ENCODE measurements at places on chromosomes 6 and 20. TPM values are rescaled to one million over a fixed set of nuclear protein-coding genes. Genes with fewer than 3 reads are reported as not detected.

Gene SLC22A2
- total RNA-seq, result not detected

Gene SPATA25
- 1.0 TPM for total RNA-seq

DNA sequence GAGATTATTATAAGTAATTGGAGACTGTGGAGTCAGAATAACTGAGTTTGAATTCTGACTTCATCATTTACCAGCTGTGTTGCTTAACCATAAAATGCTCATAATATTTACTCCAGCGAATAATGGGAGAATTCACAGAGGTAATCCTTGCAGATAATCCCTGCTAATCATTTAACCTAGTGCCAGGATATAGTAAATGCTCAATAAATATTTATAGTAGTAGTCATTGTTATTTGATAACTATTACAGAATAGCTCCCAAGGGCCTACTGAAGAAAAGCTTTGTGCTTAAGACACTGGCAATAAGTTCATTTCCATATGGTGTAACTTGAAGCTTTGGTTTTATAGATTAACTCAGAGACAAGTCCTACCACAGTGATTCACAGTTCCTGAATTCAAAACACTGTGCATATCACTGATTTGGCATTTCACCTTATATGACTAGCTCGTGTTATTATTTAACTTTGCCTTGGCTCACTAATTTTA is 208.8 kb upstream of the PLCB4 start:
- no peak for DNase-seq

DNA sequence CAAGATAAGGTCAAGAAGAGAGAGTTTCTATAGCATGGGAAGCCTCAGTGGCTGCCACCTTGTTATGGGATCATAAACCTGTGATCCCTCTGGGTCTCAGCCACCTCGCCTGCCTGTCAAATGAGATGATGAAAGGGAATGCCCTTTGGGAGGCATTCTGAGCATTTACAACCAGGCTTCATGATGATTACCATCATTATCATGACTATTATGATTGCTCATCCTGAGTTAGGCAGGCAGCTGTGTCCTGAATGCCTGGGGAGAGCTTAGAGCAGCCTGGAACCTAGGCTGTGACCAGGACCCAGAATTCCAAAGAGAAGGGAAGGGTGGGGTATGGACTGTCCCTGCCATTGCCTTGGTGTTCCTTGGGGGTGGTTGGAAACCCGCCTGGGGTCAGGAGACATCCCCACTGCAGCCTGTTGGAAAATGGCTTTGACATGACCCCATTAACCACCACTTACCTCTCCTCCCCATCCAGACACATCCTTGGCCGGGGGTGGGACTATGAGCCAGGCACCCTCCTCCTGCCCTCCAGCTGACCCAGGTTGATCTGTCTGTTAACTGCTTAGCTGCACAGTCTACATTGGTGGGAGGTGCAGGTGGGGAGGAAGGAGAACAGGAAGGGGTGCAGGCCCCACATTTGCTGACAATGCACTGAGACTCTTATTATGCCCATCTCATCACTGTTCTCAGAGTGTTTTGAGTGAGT is 51.9 kb downstream of the LRFN2 start:
- DNase-seq, result no peak

DNA sequence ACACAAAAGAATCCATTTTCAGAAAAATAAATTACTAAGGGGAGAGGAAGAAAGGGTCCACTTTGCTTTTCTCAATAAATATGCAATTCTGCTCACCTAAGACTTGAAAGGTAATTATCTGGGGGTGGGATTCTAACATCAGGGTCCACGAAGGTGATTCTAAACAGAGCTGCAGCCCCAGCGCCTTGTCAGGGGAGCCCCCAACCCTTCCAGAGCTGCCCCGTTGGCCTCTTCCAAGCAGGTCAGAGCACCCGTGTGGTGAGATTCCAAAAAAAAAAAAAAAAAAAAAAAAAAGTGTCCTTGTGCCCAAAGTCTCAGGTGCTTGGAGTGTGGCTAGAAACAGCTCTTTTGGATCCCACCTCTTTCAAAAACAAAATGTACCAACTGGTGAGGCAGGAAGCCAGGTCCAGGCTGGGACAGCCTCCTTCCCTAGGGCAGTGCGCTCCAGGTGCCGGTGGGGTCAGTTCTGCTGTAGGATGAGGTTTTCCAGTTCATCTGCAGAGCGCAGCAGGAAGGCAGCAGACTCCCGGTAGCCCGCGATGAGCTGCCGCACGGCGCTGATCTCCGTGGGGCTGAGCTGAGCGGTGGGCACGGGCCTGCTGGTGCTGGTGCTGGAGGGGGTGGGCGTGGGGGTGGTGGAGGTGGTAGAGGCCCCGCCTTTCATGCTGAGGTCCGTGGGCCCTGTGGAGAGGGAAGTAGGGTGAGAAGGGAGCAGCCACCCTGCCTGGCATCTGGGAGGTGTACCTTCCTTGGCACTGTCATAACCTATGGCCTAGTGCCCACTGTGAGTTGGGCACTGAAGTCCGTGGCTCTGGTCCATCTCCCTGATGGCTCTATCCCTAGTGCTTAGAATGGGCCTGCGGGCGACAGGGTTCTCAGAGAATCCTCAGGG is 89.3 kb downstream of the ASXL1 start:
- no peak for DNase-seq

All from activated CD4-positive, alpha-beta T cell treated with anti-CD3 and anti-CD28 coated beads for 36 hours (primary cell).